ENCODE measurements at places on chromosomes 6 and 20.

GRCh38 chr20:33103556-33103955, 24.1 kb downstream of the BPIFB4 start:
- DNase-seq, result no peak

DNA sequence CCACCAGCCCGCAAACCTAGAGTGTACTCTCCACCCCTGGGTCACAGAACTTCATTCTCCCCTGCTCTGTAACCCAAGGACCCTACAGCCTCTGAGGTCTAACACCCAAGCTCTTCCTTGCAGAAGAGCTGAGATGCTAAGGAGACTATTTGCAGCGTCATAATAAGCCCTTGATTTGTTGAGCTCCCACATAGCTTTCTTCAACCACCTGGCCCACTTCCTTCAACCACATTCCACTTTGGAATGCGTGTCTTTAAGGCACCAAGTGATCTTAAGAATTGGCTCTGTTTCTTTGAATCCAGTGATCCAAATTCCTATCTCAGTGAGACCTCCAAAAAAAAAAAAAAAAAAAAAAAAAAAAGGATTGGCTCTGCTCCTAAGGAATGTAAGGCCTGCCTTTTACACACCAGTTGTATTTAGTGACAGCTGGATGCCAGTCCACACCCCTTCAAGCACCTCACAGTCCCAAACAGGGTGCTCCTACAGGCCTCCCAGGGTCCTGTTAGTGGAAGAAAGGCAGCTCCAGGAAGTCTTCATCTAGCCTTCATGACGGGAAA, 106.2 kb downstream of the UBE3D start:
- no peak for DNase-seq

DNA sequence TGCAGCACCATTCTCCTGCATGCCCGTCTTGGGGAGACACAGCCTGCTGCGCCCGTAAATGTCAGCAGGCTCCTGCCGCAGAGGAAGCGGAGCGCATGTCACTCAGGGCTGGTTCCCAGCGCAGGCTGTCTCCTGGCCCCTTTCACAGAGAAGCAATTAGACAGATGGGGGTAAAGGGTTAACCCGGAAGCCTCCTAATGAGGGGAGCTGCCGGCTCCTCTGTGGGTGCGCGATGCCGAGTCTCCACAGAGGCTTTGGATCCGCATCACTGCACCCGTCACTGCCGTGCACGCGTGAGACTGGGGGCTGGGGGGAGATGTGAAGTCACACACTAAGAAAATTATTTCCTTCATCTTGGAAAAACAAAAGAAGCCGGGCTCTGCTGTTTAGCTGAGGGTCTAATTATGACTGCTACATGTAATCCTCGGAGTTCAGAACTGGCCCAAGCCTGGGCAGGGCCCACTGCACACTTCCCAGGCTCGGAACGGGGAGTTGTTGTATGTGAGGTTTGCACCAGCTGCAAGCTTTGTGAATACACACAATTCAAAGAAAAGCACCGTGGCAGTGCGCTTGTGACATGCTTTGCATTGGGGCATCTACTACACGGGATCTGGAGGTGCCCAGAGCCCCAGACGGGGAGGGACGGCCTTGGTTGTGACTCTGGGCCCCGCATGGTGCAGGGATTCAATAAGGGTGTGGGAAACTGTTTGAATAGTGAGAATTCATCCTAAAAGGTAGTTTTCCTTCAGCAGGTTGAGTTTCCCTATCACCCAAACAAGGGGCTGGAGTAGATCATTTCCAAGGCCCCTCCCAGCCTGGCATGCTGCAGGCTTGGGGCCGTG, 331.6 kb downstream of the TAF4 start:
- no peak for DNase-seq

- no peak for DNase-seq
Observed at GRCh38 chr6:20061952-20062351, 150.3 kb downstream of the MBOAT1 start.

DNA sequence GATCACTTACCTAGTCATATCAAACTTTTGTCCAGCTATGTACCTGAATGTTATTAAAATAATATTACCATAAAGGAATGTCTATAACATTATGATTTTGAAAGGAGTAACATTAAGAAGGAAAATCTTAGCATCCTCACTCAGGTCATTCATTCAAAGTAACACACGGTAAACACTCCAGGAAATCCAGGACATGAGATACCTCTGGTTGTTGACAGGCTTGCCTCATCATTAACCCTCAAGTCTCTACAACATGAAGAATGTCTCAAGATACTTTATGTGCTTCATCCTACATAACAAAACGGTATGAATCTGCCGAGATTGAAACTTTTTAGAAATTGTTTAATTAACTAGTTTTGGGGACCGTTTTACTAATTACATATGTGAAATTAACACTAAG, 690 bp upstream of the FILIP1 start:
- no peak for DNase-seq

DNA sequence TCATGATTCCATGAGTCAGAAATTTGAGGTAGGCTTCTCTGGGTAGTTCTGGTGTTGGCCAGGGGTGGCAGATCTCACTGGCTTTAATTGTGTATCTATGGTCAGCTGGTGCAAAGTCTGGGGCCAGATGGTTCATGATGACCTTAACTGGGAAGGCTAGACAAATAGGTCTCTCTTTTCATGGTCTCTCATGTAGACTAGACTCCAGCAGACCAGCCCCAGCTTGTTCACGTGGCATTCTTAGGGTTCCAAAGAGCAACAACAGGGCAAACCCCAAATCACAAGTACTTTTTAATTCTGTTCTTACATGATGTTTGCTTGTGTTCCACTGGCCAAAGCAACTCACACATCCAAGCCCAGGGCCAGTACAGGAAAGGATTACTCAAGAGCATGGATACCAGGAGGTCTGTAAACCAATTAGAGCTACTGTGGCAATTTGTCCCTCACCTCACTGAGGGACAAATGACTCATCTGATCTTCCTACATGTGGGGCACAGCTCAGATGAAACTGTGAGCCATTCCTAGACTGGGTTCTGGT, 79.5 kb upstream of the PBOV1 start:
- DNase-seq, result no peak

- no peak for DNase-seq
Observed at GRCh38 chr6:168577496-168577895, 136.5 kb downstream of the SMOC2 start.

DNA sequence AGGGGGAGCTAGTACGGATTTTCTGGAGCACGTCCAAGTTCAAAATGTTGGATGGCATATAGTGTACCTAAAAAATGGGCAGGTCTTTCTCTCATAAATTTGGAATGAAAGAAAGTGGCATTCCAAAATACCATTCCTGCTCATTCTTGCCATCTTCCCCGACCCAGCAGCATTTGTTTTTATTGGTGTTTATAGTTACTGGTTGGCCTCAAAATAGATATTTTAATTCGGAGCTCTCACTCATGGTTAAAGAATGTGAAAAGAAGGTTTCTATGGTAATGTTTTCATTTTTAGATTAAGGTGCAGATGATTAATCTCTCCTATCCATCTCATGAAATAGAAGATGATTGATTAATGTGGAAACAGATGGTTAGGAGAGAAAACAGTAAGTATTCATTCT, 204.5 kb downstream of the HIVEP2 start:
- no peak for DNase-seq

DNA sequence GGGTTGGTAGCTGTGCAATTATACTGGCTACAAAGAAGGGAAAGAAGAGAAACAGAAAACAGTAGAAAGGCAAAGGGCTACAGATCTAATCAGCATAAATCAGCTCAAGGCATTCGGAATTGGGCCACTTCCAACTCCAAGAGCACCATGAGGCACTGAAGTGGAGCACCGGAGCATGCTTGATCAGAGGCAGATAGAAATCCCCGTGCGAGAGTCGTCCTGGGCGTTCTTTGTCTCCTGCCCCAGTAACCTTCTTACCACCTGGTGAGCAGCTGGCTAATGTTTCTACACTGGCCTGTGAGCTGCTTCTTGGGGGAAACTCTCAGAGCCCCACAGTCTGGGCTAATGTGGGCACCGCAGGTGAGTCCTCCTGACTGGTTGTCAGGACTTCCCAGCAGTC, 16.7 kb downstream of the NEDD9 start:
- DNase-seq, result no peak

- no peak for DNase-seq
Observed at GRCh38 chr6:82589509-82590206, 226.0 kb downstream of the TPBG start.

DNA sequence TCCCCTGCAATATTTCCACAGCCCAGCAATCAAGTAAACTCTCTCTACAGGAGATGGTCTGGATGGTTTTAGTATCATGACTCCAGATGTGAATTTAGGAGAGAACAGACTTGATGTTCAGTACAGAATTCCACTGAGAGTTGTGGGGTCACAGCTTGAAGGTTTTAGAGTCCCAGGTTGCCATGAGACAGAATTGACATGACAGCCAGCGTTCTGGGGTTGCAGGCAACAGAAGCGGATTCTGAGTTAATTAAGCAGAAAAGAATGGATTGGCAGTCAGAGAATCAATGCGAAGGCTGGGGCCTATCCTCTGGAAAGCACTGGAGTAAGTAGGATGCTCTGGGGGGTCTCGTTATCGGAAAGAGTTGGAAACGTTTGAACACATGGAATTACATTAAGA, 2.4 kb upstream of the KIAA1755 start:
- DNase-seq, result no peak

- no peak for DNase-seq
Observed at GRCh38 chr6:139338795-139339194, 35.7 kb downstream of the CITED2 start.

- DNase-seq, result no peak
Observed at GRCh38 chr6:170307080-170307545, 555 bp downstream of the FAM120B start.

GRCh38 chr6:132592855-132593254, 3.3 kb upstream of the TAAR5 start:
- DNase-seq, result no peak

DNA sequence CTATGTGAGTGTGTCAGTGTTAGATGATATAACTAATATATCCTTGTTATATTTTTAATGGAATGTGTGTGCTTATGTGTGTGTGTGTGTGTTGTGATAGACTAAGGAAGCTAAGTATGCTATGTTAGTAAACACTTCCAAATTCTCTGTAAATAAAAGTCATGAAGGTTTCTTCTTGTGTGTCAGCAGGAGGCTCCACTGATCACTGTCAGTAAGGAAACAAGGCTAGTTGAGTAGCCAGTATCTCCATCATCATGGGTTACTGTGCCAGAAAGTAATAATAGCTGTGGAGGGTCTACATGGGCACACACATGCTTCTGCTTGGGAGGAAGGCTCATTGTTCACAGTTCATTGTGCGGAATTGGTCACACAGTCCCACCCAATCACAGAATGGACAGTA, 302.8 kb upstream of the RNF217 start:
- DNase-seq, result no peak

DNA sequence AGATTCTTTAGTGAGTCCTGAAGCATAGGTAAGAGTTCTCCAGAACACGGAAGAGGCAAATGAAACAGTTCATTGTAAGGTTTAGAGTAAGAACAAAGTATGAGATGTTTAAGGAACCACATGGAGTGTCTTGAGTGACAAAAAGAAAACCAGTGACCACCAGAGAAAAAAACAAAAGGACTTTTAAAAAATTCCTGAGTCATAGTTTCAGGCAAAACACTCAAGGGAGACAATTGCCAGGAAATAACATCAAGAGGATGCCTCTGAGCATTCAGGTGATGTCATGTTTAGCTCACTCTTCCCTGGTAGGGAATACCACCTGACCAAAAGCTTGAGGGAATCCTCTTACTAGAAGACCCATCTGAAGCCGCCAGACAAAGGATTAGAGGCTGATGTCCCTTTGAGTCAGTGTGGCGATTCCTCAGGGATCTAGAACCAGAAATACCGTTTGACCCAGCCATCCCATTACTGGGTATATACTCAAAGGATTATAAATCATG, 110.3 kb downstream of the COL19A1 start:
- DNase-seq, result no peak

GRCh38 chr20:63580796-63581461, 6.9 kb upstream of the HELZ2 start:
- peak; percentile 31 for DNase-seq

DNA sequence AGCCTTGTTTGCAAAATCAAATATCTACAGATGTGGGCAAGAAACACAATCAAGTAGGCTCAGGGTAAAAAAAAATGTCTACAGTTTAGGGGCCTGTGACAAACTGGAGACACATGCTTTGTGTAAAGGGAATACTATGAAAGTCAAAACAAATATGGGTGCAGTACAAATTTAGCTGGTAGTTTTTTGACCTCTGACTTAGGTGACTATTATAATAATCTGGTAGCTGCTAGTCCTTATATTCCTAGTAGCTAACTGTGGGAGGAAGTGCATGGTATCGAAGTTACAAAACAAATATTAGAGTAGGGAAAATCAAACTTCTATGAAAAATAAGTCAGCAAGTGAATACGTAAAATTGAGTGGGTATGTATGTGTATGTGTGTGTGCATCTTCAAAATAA, 35.4 kb downstream of the CYP24A1 start:
- DNase-seq, result no peak

GRCh38 chr6:210104-210456, 82.2 kb upstream of the DUSP22 start:
- no peak for DNase-seq

GRCh38 chr6:164720-165119, 127.6 kb upstream of the DUSP22 start:
- no peak for DNase-seq

GRCh38 chr6:149438855-149439254, 38.8 kb downstream of the SUMO4 start:
- DNase-seq, result no peak

- no peak for DNase-seq
Observed at GRCh38 chr6:68059899-68060298, 575.2 kb upstream of the ADGRB3 start.

DNA sequence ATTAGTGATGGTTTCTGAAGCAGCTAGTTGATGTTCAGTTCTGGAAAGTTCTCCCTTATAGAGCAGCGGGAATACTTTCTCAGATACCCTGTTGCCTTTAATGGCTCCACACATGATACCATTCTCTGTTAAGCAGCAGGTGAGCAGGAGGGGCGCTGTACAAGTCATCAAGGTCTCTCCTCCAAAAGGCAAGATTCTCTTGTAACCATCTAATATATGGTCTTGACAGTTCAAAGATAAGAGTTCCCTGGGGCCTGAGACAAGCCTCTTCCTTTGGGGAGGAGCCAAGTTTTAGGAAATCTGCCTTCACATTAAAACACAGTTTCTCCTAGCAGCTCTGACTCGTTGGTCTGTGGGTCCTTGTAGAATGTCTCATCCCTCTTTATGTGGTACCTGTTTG, 258.2 kb downstream of the QKI start:
- DNase-seq, result no peak

DNA sequence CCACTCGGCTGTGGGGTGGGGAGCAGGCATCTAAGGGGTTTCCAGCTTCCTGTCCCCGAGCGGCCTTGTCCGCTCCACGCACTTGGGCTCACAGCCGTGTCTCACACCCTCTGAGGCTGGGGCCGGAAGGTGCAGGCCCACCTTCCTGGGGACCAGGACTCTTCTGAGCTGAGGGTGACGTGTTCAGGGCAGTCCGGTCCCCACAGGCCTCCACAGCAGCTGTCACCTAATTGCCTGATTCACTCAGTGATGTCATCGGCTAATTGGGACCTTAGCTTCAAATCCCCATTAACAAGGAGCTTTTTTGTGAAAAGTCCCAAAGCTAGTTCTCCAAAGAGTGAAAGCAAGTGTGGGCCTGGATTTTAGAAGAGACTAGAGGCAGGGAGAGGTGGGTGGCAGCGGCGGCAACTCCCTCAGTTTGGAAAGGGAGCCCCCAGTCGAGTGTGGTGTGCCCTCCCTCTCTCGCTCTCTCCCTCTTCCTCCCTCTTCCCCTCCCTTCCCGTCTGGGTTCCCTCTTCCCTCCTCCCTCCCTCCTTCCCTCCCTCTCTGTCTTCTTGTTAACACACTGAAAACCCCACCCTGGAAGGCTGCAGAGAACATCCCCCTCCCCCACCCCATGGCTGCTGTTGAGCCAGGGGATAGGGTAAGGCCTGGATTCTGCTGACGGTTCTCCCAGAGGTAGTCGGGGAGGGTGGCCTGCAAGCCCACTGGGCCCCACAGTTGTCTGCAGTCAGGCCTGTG, 39.0 kb downstream of the MYT1 start:
- no peak for DNase-seq

Data from activated naive CD8-positive, alpha-beta T cell treated with anti-CD3 and anti-CD28 coated beads, Interleukin-2, amount 50 U/mL, for 16 hours (primary cell).